Left ventricle myocardium inferior (tissue), 1 donor: ENCODE measurements at places on chromosomes 1 and 21. TPM values are rescaled to one million over a fixed set of nuclear protein-coding genes. Genes with fewer than 3 reads are reported as not detected.
A peak's percentile ranks its signal among the peaks of the same experiment; 100 is the strongest.

Gene AKR7A2
- total RNA-seq, result 43.7 TPM

- H3K4me3 ChIP-seq, result no peak overlapping the region
- DNase-seq, result no peak
- H3K36me3 ChIP-seq, result peaks cover 16% of the 10 kb centered on the region
- H3K27ac ChIP-seq, result peak overlapping the region; percentile 78
- H3K4me1 ChIP-seq, result peaks cover 40% of the 10 kb centered on the region
Measured at GRCh38 chr1:89708751-89709375, 75.9 kb downstream of the LRRC8C start.

DNA sequence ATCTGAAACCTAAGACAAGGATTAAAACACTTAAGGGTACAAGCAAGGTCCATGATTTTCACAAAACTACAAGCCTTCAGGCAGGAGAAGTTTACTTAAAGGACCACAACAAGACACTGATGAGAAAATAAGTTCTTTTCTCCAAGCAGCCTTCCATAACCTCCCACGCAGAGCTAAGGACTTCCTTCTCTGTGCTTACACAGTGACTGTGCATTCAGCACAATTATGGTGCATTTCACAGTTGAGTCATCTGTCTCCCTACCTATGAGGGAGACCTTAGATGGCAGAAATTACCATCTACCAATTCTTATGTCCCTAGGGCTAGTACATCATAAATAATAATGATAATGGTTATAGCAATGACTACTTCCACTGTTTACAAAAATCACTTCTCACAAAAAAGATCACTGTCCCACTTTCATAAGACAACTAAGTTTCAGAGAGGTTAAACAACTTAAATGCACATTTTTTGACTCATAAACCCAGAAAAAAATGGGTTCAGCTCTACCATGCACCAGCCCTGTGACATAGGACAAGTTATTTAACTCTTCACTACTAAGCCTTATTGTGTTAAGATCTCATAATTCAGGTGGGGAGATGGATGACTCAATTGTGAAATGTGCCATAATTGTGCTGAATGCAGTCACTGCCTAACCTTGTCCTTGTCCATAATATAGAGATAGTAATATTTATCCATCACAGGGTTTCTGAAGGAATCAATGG is 45.3 kb downstream of the TARBP1 start:
- no peaks in the 10 kb centered on the region for H3K27me3 ChIP-seq
- H3K4me3 ChIP-seq, result no peak overlapping the region
- peaks cover 12% of the 10 kb centered on the region for H3K4me1 ChIP-seq
- H3K27ac ChIP-seq, result no peak overlapping the region

Gene ZRANB2
- 58.5 TPM for total RNA-seq

DNA sequence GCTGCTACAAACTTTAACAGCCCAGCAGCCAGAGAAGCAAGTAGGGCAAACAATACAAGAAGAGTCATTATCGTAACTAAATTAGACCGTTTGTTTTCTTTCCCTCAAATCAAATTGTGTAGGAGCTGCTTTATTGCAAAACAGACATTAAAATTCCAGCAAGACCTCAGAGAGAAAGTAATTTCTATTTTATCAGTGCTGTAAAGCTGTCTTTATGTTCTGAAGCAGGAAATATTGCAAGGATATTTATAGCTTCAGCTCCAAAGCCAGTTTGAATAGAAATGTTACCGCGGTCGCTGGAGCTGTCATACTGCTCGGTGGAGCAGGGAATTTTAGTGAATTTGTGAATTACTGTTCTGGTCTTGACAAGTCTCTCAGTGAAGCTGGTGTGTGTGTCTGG is 503.8 kb upstream of the PLXNA2 start:
- no peaks in the 10 kb centered on the region for H3K36me3 ChIP-seq
- no peaks in the 10 kb centered on the region for H3K4me1 ChIP-seq
- no peak overlapping the region for H3K27ac ChIP-seq
- DNase-seq, result no peak

GRCh38 chr1:35345439-35345981 is 77.0 kb downstream of the ZMYM4 start:
- no peak overlapping the region for H3K27ac ChIP-seq
- H3K27me3 ChIP-seq, result no peaks in the 10 kb centered on the region
- H3K4me3 ChIP-seq, result no peak overlapping the region
- peaks cover 18% of the 10 kb centered on the region for H3K4me1 ChIP-seq

GRCh38 chr1:216771922-216772321 is 48.7 kb upstream of the ESRRG start:
- DNase-seq, result no peak
- peaks cover 7% of the 10 kb centered on the region for H3K4me1 ChIP-seq
- no peak overlapping the region for H3K27ac ChIP-seq
- no peak overlapping the region for H3K4me3 ChIP-seq
- H3K36me3 ChIP-seq, result no peaks in the 10 kb centered on the region
- H3K27me3 ChIP-seq, result no peaks in the 10 kb centered on the region

DNA sequence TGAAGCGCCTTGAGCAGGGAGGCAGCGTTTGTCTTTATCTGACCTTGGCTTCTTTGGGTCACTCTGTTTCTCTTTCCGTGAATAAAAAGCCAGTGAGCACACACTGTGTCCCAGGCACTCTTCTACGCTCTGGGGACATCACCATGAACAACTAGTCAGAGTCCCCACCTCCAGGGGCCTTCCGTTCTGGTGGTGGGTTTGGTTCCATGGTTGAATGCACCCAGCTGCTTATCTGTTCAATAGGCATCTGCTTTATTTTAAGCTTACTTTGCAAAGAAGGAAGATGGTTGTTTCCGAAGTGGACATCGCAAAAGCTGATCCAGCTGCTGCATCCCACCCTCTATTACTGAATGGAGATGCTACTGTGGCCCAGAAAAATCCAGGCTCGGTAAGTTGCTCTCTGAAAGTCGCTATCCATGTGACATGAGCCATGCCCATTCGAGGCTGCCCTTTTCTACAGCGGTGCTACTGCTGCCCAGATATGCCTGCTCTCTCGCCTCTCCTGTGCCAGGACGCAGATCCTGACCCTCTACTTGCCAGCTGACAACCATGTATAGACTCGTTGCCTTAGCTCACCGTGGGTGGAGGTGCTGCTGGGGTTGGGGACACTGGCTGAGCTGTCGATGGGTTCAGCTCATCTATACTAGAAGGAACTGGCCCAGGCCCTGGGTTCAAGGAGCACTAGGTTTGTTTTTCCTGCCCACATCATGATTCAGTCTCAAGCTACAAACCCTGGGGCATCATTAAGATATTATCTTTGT is 5.9 kb downstream of the MX1 start:
- no peak for DNase-seq
- no peak overlapping the region for H3K27ac ChIP-seq
- H3K4me1 ChIP-seq, result peaks cover 18% of the 10 kb centered on the region

DNA sequence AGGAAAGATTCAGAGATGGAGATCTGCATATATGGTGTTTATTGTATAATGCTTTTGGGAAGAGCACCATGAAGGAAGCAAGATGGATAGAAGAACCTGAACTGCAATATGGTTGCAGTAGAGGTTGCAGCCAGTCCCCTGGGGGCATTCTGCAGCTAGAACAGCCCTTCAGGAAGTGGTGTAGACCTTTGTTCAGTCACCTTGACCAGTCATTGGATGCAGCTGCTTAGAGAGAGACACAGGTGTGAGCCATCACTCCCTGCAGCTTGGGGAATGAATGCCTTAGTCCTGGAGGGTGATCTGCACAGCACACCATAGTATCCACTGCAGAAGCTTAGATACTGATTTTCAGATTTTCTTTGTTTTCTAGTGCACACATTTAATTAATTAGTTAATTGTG is 42.3 kb downstream of the NEK7 start:
- no peaks in the 10 kb centered on the region for H3K36me3 ChIP-seq
- H3K27ac ChIP-seq, result no peak overlapping the region
- no peaks in the 10 kb centered on the region for H3K27me3 ChIP-seq
- no peak for DNase-seq
- H3K4me1 ChIP-seq, result peaks cover 88% of the 10 kb centered on the region

- H3K27ac ChIP-seq, result no peak overlapping the region
- no peaks in the 10 kb centered on the region for H3K36me3 ChIP-seq
- H3K27me3 ChIP-seq, result peaks cover 19% of the 10 kb centered on the region
- DNase-seq, result no peak
- H3K4me1 ChIP-seq, result peaks cover 31% of the 10 kb centered on the region
- H3K4me3 ChIP-seq, result no peak overlapping the region
Measured at GRCh38 chr1:205325334-205325884, 3.9 kb upstream of the NUAK2 start.

DNA sequence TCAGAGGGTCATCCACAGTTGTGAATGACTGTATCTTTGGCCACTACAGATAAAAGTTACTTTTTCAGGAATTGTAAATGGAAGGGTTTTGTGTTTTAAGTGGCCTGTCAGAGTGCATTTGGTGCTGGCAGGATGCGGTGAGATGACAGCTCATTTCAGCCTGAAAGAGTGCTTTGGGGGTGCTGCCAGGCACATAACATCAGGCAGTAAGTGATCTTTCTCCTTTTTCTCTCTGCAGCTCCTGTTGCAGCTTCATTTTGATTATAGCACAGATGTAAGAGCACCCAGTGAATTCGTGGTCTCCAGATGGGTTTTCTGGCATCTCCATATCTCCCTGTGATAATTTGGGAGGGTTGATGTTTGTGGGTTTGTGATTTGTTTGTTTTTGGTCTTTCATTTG is 14.8 kb upstream of the FAM163A start:
- DNase-seq, result no peak
- no peak overlapping the region for H3K4me3 ChIP-seq
- H3K27me3 ChIP-seq, result peaks cover 35% of the 10 kb centered on the region
- H3K36me3 ChIP-seq, result no peaks in the 10 kb centered on the region

Gene GBP2
- 8.8 TPM for total RNA-seq

DNA sequence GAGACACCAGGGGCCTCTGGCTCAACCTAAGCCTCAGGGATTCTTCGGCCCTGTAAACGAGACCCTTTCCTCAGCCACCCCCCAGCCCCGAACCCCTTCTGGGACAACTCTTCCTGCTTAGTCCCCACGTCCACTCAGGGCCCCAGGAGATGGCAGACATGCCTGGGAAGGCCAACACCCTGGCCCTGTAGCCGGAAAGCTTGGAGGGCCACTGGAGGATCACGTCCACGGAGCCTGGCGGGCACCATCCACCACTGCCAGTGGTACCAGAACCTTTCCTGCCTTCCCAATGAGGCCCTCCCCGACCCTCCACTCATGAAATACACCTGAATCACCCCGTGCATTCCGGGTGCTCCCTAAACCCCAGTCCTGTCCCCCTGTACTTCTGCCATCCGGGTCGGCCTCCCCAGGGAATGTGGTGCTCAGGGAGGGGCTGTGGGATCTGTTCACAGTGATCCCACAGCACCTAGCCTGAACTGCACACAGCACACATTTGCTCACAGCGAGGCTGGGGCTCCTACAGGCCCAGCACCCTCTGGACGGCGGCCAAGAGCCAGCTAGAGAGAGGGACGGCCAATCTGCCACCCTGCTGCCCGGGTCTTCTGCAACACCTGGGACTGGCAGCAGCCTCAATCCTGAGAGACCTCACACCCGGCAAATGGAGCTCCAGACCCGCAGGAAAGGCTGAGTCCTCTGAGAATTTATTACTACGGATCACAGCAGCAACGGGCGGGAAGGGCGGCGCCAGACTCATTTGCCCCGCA is 1.8 kb downstream of the AURKAIP1 start:
- no peak overlapping the region for H3K27ac ChIP-seq
- no peak for DNase-seq
- peaks cover 11% of the 10 kb centered on the region for H3K36me3 ChIP-seq

GRCh38 chr1:21517161-21517589 is 8.0 kb downstream of the ALPL start:
- DNase-seq, result no peak
- H3K27ac ChIP-seq, result no peak overlapping the region
- H3K27me3 ChIP-seq, result no peaks in the 10 kb centered on the region
- no peaks in the 10 kb centered on the region for H3K36me3 ChIP-seq
- no peaks in the 10 kb centered on the region for H3K4me1 ChIP-seq
- no peak overlapping the region for H3K4me3 ChIP-seq

DNA sequence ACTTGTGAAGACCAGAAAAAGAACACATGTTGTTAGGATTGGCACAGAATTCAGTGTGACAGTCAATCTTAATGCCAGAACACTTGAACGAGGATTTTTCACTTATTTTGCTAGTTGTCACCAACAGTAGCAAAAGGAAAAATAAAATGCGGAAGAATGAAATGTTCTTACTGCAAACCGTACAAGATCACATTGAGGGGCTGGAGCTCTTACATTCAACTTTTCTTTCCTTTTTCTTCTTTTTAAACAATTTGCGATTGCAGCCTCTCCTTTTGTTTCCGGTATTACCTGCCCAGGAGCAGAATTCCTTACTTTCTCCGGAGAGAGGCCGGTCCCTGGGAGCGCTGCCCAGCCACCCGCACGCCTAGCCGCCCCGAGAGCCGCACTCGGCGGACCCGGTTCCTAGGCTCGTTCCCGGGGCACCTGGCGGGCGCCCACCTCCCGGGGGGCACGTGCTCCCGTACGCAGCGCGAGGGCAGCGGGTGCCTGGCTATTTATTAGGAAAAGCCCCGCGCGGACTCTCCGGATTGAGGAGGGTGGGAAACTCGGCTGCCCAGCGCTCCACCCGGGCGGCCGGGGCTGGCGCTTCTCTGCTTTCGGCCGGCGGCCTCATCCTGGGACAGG is 1.2 kb upstream of the CAMTA1 start:
- H3K27me3 ChIP-seq, result no peaks in the 10 kb centered on the region
- H3K36me3 ChIP-seq, result no peaks in the 10 kb centered on the region
- H3K4me3 ChIP-seq, result peak overlapping the region; percentile 94
- H3K4me1 ChIP-seq, result peaks cover 49% of the 10 kb centered on the region

Gene AMY2A
- total RNA-seq, result not detected

DNA sequence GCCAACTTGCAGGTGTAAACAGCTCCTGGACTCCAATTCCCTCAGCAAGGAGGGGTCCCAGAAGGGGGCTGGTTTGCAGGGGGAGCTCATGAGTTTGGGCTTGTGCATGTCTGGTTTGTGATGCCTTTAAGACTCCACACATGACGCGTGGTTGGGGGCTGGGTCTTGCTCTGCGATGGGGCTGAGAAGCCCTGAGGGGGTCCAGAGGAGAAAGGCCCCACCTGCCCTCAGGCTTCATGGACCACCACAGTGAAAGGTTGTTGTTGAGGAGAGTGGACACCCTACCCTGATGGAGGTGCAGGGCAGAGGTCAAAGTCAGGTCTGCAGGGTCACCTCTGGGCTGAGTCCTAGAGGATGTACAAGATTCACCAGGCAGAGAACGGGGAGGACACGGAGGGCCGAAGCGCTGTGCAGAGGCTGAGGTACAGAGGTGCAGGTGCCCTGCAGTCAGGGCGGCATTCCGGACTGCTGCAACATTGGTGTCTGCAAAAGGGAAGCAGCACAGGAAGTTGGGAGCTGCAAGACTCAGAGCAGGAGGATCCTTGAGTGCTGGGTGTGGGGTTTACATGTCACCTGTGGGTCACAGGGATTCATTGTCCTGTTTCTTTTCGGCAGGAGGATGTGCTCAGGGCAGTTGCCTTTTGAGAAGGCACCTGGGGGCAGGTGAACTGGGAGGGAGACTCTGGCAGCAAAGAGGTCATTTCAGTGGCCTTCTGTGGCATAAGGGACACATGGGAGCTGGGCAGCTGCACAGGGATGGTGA is 399.4 kb downstream of the PTPRU start:
- DNase-seq, result no peak
- no peaks in the 10 kb centered on the region for H3K4me1 ChIP-seq
- no peak overlapping the region for H3K27ac ChIP-seq
- H3K36me3 ChIP-seq, result no peaks in the 10 kb centered on the region
- H3K27me3 ChIP-seq, result peaks cover 48% of the 10 kb centered on the region
